Cortex of kidney (tissue), 1 donor: ENCODE measurements at places on chromosomes 4 and X.

GRCh38 chrX:108224727-108225621 lies 133.4 kb downstream of the ATG4A start:
- no peak for DNase-seq

DNA sequence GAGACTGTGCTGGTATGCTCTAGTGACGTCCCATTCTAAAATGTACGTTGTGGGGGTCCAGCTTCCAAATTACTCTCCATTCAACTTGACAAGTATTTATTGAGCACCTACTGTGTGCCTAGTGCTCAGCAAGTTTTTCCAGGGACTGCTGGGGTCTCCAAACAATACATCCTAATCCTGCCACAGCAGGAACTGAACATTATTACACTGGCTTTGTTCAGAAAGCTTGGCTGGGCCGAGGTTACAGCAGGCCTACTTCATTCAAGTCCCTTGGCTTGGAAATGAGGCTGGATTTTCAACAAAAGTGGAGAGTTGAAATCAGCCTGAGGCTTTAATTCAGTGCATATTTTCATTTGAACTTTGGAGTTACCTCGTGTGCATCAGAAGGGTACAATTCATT lies 78.0 kb downstream of the GUCY2F start:
- DNase-seq, result no peak

- no peak for DNase-seq
Observed at GRCh38 chr4:81682492-81682891, 210.8 kb upstream of the RASGEF1B start.

- DNase-seq, result no peak
Observed at GRCh38 chr4:142567199-142567598, 278.9 kb downstream of the INPP4B start.

DNA sequence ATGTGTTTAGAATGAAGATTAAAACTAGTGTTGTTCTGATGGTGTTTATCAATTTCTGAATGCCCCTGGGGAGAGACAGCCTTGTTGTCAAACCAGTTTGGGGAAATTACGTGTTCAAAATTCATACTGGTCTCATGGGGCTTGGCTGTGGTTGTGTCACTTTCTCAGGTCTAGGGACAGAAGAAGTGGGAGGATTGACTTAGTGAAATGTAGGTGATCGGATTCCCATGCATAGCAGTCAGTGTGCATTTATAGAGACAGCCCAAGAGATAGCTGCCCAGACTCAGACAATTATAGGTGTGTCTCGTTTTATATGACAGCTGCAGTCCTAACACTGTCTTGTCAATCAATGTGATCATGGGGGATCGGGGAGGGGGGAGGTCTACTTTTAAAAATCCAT lies 94.4 kb upstream of the CLCN4 start:
- no peak for DNase-seq

GRCh38 chr4:168415911-168416310 lies 64.4 kb downstream of the DDX60L start:
- DNase-seq, result no peak

- no peak for DNase-seq
Observed at GRCh38 chr4:85940151-85940550, 419.7 kb downstream of the MAPK10 start.

DNA sequence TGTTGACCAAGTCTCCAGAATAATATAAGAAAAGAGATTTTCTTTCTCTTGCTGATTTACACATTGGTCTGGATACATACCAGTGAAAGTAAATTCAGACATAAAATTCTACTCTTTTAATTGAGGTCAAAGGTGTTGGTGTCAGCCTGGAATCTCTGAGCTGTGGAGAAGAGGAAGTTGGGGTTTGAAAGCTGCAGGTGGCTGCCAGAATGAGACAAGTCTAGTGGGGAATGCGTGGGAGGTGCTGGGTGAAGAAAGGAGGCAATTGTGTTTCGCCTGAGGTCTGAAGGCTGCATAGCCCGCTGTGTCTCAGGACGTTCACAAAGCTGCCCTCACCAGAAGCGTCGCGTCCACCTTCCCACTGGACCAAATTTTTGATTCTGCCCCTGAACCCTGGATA lies 31.2 kb downstream of the PHEX start:
- no peak for DNase-seq

- no peak for DNase-seq
Observed at GRCh38 chrX:933611-934010, 278.8 kb downstream of the CRLF2 start.

DNA sequence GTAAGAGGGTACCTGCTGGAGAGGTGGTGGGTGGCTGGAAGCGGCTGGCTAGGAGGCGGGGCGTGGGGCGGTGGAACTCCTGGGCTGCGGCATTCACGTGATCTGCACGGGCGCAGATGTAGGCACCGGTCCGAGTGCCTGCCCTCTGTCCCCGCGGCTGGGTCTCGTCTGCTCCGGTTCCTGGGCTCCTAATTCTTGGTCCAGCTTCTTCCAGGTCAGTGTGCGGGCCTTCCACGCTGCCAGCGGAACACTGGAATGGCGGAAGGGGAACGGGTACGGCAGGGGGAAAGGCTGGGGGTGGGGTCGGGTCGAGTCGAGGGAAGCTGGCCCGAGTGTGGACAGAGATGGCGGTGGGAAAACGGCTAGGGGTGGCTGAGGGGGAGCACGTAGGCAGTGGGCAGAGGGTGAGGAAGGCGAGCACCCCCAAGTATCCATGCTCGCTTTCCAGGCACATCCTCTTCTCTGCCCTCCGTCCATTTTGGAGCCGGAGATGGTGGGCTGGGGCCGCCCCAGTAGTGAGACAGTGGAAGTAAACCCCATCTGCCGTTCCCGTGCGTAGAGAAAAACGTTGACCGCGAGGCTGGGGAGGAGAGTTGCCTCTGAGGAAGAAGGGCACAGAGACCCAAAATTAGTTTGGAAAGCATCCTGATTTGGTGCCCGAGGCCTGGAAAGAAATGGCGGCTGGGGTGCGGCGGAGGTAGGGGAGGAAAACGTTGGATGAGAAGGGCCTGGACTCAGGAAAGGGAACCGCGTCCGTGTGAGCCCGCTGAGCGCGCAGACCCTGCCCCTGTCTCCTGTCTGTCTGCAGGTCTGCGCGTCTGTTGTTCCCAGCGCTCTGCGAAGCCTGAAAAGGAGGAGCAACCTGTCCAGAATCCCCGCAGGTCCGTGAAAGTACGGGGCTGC lies at the start of gene TCEAL4:
TSS of gene TCEAL4 (plus strand) at position 105 of the 903 bp plus-strand sequence. CDS start 1,161 bp downstream, outside the sequence.
- no peak for DNase-seq

- DNase-seq, result no peak
Observed at GRCh38 chrX:72346302-72346949, 40.7 kb upstream of the CITED1 start.

DNA sequence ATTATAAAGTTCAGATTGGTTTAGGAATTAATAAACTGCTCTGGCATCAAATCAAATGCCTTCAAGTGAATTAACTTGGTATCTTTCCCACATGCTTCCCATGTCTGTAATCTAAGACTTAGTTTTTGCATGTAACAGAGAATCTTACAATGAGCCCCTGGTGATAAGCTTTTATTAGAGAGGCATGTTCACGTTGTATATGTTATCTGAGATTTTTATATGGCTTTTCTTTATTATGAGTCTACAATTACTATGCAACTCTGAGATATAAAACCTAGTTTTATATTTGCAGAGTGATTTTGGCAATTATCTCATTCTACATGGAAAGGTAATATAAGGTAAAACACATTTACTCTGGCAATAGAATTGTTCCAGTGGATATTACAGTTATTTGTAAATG lies 1578.4 kb upstream of the IGFBP7 start:
- no peak for DNase-seq

DNA sequence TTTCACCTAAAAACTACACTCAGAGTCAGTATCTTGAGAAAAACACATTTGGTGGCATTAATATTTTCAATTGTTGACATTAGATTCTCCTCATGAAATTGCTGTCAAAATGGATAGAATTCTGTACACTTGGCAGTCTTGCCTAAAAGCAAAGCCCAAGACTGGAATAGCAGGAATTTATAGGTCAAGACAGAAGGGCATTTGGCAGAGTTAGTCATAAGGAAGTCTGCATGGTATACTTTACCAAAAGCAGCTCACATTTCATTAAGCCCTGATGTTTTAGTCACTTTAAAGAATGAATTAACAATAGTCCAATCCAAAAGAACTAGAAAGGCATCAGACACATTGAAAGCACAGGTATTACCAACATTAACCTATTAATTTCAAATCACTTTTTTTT lies 7.1 kb downstream of the CCDC160 start:
- no peak for DNase-seq

DNA sequence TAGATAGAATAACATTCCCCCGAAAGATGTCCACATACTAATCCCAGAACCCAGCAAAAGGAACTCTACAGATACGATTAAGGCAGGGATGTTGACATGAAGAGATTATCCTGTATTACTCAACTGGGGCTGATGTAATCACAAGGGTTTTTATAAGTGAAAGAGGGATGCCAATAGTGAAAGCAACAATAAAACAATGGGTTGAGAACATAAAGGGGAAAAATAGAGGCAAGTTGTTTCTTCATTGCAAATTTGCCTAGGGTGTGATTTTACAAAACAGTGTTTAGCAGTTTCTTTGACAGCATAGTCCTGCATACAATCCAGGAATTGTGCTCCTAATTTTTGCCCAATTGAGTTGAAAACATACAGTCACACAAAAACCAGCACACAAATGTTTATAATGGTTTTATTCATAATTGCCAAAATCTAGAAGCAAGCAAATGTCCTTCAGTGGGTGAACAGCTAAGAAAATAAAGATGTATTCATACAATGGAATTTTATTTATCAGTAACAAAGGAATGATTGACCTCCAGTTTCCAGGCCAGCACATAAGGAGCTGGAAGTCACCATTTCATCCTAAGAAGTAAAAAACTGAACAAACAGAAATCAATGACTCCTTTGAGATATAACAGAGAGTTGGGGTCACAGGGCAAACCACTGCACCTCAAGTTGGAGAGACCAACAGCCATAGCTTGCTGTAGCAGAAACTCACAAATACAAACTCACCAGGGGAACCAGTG lies 107.2 kb downstream of the CENPC start:
- no peak for DNase-seq

DNA sequence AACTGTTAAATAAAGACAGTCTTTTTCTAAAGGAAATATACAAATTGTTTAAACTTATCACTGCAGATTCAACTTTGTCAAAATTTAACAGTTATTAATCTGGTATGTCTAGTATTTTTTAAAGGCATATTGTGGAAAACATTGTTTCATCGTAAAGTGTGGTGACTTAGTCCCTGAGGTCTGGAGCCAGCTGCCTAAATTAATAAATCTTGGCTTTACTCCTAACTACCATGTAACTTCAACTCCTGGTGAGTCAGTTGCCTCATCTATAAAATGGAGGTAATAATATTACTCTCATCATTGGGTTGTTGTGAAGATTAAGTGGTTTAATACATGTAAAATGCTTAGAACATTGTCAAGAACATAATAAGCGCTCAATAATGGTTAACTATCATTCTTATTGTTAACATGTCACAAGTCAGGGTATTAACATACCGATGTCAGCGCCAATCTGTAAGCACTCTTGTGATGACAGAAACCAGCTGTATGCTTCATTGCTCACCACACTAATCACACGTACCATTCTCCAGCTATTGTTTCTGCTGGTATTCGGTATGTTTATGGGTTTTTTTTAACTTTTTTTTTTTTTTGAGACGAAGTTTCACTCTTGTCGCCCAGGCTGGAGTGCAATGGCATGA lies 14.1 kb upstream of the SMIM43 start:
- DNase-seq, result no peak

GRCh38 chrX:135985157-135985972 lies at the start of gene SLC9A6:
TSS of gene SLC9A6 (plus strand) at chrX:135985435. CDS start at chrX:135985659, 224 bp downstream.
- peak; percentile 6 for DNase-seq

GRCh38 chr4:17128268-17128667 lies 229.8 kb upstream of the LDB2 start:
- DNase-seq, result no peak

GRCh38 chr4:41819621-41820020 lies 71.1 kb upstream of the PHOX2B start:
- DNase-seq, result no peak

GRCh38 chrX:8144925-8145324 lies 26.1 kb downstream of the VCX2 start:
- DNase-seq, result no peak

GRCh38 chrX:40483502-40483901 lies 97.3 kb upstream of the ATP6AP2 start:
- DNase-seq, result no peak

DNA sequence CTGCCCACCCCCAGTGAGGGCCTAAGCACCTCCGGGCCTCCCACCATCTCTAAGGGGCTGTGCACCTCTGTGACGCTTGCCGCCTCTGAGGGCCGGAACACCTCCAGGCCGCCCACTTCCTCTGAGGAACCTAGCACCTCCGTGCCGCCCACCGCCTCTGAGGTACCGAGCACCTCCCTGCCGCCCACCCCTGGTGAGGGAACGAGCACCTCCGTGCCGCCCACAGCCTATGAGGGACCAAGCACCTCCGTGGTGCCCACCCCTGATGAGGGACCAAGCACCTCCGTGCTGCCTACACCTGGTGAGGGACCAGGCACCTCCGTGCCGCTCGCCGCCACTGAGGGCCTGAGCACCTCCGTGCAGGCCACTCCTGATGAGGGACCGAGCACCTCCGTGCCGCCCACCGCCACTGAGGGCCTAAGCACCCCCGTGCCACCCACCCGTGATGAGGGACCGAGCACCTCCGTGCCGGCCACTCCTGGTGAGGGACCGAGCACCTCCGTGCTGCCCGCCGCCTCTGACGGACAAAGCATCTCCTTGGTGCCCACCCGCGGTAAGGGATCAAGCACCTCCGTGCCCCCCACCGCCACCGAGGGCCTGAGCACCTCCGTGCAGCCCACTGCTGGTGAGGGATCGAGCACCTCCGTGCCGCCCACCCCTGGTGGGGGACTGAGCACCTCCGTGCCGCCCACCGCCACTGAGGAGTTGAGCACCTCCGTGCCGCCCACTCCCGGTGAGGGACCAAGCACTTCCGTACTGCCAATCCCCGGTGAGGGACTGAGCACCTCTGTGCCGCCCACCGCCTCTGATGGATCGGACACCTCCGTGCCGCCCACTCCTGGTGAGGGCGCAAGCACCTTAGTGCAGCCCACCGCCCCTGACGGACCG lies 977 bp downstream of the MAGEE1 start:
- DNase-seq, result no peak

GRCh38 chr4:138645289-138645688 lies 370.3 kb upstream of the NOCT start:
- DNase-seq, result no peak

- DNase-seq, result no peak
Observed at GRCh38 chrX:70960730-70961129, 29.8 kb upstream of the SLC7A3 start.
